B cell (primary cell): ENCODE measurements at places on chromosomes 16 and 17. TPM values are rescaled to one million over a fixed set of nuclear protein-coding genes. Genes with fewer than 3 reads are reported as not detected.

The SLC12A3 gene
- 4.9 and 5.3 TPM in 2 replicates for total RNA-seq

The SCARF1 gene
- total RNA-seq, result 3.4 and 3.7 TPM in 2 replicates

The ZG16 gene
- not detected in 2 replicates for total RNA-seq

The TBC1D3B gene
- 17.2 and 17.3 TPM in 2 replicates for total RNA-seq

The CACNA1H gene
- total RNA-seq, result 0.05 and 0.07 TPM in 2 replicates

The DOC2A gene
- total RNA-seq, result not detected in 2 replicates

GRCh38 chr17:77886387-77886728, 72.1 kb upstream of the TNRC6C start:
- DNase-seq, result peak; percentile 52
- H3K36me3 ChIP-seq, result no peaks in the 10 kb centered on the region
- peaks cover 60% of the 10 kb centered on the region for H3K4me1 ChIP-seq
- no peak overlapping the region for H3K27ac ChIP-seq

- H3K4me3 ChIP-seq, result no peak overlapping the region
- no peaks in the 10 kb centered on the region for H3K4me1 ChIP-seq
- peaks cover 13% of the 10 kb centered on the region for H3K27me3 ChIP-seq
- no peak overlapping the region for H3K27ac ChIP-seq
- H3K36me3 ChIP-seq, result no peaks in the 10 kb centered on the region
Measured at GRCh38 chr17:62800585-62800984, 7.5 kb downstream of the MARCHF10 start.

- no peak overlapping the region for H3K27ac ChIP-seq
- no peak for DNase-seq
- H3K27me3 ChIP-seq, result no peaks in the 10 kb centered on the region
Measured at GRCh38 chr17:74569020-74570003, 2.0 kb upstream of the CD300H start.

DNA sequence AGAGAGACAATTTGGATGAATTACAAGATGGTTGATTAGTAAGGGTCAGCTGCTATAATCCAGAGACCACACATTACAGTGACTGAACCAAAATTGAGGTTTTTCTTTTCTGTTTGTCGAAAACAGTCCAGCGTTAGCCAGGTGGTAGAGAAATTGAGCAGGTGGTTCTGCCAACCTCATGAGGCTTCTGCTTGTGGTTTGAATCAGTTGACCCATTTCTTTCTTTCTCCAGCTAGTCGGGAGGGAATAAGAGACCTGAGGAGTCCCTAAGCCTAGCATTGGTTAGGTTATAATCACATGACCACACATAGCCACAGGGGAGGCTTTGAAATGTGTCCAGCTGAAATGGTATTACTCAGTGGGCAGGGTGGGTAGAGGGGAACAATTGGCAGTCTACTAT, 504.6 kb downstream of the HS3ST4 start:
- H3K27me3 ChIP-seq, result no peaks in the 10 kb centered on the region
- DNase-seq, result no peak
- no peak overlapping the region for H3K27ac ChIP-seq
- H3K36me3 ChIP-seq, result no peaks in the 10 kb centered on the region

GRCh38 chr16:79573884-79574283, 26.7 kb downstream of the MAF start:
- no peak overlapping the region for H3K4me3 ChIP-seq
- no peak for DNase-seq
- H3K27me3 ChIP-seq, result no peaks in the 10 kb centered on the region
- H3K36me3 ChIP-seq, result no peaks in the 10 kb centered on the region

GRCh38 chr17:35752945-35753764, at the start of gene GAS2L2:
Gene GAS2L2 (minus strand): TSS chr17:35753239. CDS start chr17:35752850, 389 bp downstream.
- peaks cover 14% of the 10 kb centered on the region for H3K27me3 ChIP-seq
- H3K4me3 ChIP-seq, result no peak within 1 kb of the TSS
- no peaks in the 10 kb centered on the region for H3K36me3 ChIP-seq
- DNase-seq, result no peak
- H3K27ac ChIP-seq, result no peak within 1 kb of the TSS
- peaks cover 4% of the 10 kb centered on the region for H3K4me1 ChIP-seq

- peaks cover 32% of the 10 kb centered on the region for H3K4me1 ChIP-seq
- no peaks in the 10 kb centered on the region for H3K27me3 ChIP-seq
- no peak for DNase-seq
Measured at GRCh38 chr17:80769936-80770625, 221.6 kb upstream of the CHMP6 start.

DNA sequence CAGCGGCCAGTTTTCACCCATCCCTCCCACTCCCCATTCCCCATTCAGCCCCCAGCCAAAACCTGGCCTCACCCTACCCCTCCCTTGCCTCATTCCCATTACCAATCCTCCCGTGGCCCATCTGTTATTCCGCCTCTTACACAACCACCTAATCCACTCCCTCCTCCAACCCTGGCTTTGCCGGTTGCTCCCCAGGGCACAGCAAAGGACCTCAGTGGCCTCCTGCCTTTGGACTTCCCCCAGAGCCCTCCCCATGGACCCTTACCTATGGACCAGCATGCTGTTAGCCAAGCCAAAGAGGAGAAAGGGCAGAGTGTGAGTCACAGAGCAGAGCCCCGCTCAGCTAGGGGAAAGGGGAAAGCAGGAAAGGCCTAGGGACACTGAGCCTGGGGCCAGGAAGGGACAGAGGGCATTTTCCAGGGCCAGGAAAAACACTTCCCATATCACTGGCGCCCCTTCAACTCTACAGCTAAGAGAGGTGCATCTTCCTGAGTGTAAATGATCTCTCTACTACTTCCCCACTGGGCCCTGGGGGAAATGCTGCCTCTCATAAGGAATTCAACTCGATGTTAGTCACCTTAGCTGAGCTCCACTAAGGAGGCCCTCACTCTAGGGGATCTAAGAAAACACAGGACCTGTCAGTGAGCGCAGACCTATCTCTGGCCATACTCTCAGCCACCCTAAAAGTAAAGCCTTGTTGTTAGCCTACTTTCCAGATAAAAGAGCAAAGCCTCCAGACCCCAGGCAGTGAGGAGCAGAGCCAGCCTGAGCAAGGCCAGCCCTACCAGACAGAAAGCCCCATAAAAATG, 10.6 kb downstream of the PEMT start:
- H3K4me3 ChIP-seq, result no peak overlapping the region
- no peak for DNase-seq
- H3K4me1 ChIP-seq, result no peaks in the 10 kb centered on the region

DNA sequence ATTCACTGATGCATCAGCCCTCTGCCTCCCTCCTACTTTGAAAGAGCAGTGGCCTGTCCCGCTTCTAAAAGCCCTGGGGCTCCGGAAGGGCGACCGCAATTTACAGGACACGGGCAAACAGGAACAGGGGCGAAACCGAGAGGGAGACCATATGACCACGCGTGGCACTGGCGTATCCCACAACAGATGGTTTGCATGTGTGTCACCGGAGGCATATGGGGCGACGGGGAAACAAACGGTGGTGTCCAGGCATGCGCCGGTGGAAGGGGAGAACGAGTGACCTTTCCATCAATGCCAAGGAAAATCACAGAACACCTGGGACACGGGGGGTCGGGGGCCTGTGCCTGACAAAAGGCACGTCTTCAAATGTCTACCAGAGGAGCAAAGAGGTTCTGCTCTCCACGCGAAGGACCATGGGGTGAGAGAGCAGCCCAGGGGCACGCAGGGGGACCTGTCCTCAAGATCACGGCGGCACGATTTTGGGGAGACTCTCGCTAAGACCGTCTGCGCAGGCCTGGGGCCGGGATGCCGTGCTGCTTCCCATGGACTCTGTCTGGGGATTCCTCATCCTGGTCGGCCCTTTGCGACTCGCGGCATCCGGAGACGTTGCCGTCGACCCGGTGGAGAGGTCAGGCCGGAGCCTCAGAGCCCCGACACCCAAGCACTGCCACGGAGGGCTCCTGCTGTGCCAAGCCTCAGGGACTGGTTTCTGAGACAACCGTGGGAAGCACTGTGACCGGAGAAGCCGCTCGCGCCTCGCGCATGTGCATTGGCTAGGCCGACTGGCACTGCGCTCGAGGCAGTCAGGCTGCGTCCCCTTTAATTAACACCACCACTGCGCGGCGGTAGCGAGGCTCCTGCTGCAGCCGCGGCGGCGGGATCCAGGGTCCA, 12.8 kb upstream of the KCNJ18 start:
- H3K36me3 ChIP-seq, result no peaks in the 10 kb centered on the region
- H3K27me3 ChIP-seq, result no peaks in the 10 kb centered on the region
- H3K4me1 ChIP-seq, result no peaks in the 10 kb centered on the region
- no peak overlapping the region for H3K4me3 ChIP-seq
- H3K27ac ChIP-seq, result no peak overlapping the region

DNA sequence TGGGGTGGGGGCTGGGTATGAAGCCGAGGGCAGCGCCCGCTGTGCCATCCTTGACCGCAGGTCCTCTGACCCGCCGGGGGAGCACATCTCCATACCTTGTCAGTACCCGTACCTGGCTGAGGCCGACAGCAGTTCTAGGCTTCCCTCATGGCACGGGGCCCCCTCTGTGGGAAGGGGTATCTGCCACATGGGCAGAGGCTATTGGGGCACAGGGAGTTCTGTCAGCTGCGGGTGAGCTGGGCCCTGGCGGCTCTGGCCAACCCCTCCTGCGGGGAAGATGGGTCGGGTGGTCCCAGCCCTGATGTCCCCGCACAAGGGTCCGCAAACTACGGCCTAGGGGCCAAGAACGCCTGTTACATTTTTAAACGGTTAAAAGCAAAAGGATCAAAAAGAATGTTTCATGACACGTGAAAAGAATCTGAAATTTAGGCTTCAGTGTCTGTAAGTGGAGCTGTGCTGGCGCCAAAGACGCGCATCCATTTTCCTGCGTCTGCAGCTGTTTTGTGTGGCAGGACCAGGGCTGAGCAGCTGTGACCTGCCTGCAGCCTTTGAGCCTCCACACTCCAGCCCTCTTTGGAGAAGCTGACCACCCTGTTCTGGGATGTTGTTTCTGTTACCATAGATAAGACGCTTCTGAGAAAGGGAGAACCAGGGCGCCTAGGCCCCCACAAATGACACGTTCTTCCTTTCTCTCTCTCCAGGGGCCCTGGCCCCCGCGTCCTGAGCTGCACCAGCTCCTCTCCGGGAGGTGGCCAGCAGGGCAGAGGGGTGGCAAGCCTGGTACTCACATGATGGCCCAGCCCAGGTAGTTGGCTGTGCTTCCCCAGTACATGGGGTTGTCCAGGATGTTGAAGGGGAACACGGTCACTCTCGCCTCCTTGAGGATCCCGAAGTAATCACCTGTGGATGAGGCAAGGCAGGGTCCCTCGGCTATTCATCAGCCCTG, 12.7 kb upstream of the RASD1 start:
- no peak overlapping the region for H3K4me3 ChIP-seq
- no peaks in the 10 kb centered on the region for H3K27me3 ChIP-seq
- no peaks in the 10 kb centered on the region for H3K4me1 ChIP-seq
- no peak overlapping the region for H3K27ac ChIP-seq
- H3K36me3 ChIP-seq, result no peaks in the 10 kb centered on the region

- H3K4me3 ChIP-seq, result no peak overlapping the region
- H3K27ac ChIP-seq, result no peak overlapping the region
- H3K27me3 ChIP-seq, result no peaks in the 10 kb centered on the region
- DNase-seq, result no peak
- peaks cover 30% of the 10 kb centered on the region for H3K4me1 ChIP-seq
Measured at GRCh38 chr16:2910441-2910969, 1.2 kb upstream of the FLYWCH1 start.

DNA sequence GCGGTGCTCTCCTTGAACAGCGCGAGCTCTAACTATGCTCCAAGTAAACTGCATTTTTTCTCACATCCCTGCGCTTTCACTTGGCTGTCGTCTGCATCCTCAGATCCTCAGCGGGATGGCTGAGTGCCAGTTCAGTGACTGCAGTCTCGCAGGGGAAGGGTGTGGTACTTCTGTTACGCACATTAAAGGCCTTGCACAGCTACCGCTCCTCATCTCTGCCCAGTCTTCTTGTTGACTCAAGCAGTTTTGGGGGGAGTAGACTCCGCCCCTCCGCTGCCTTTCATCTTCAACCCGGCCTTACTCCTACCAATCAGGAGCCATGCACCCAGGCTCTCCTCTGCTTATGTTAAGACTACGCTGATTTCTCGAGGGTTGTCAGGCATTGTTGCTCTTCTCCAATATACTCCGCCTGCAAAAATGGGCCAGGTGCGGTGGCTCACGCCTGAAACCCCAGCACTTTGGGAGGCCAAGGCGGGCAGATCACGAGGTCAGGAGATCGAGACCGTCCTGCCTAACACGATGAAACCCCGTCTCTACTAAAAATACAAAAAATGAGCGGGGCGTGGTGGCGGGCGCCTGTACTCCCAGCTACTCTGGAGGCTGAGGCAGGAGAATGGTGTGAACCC, 10.0 kb downstream of the ATP5PD start:
- H3K36me3 ChIP-seq, result peaks cover 6% of the 10 kb centered on the region
- peaks cover 34% of the 10 kb centered on the region for H3K4me1 ChIP-seq
- no peak overlapping the region for H3K4me3 ChIP-seq
- no peaks in the 10 kb centered on the region for H3K27me3 ChIP-seq
- H3K27ac ChIP-seq, result no peak overlapping the region

GRCh38 chr16:20084624-20085226, 11.0 kb upstream of the GPR139 start:
- no peaks in the 10 kb centered on the region for H3K27me3 ChIP-seq
- no peaks in the 10 kb centered on the region for H3K36me3 ChIP-seq
- H3K4me1 ChIP-seq, result no peaks in the 10 kb centered on the region
- H3K27ac ChIP-seq, result no peak overlapping the region
- no peak overlapping the region for H3K4me3 ChIP-seq

DNA sequence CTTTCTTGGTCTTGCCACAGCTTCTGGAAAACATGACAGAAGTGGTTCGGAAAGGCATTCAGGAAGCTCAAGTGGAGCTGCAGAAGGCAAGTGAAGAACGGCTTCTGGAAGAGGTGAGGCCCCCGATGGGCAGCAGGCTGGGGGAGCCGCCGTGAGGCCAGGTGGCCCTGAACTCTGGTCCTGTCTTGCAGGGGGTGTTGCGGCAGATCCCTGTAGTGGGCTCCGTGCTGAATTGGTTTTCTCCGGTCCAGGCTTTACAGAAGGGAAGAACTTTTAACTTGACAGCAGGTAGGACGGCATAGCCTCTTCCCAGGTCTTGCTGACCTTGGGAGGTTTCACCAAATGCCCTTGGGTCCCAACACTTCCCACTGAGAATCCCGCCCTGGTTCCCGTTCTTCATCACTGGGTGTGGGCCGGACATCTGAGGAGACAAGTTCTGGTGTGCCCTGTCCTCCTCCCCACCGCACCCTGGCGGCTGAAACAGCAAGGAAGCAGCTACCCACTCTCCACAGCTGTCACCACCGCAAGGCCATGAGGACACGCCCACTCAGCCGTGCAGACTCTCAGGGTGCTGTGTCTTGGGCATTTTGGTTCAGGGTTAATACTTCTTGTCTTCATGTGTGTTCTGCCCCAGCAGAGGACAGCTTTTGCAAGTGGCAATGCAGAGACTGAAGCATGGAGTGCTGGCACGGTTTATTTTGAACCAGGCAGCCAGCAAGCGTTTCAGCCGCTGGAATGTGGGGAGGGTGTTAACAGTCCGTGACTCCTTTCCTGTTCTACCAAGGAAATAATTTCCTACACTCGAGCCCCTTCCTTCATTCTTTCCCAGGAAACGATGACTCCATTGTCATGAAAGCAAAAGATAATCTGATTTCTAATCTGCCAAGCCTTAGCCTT, 21.4 kb downstream of the NTAN1 start:
- H3K27ac ChIP-seq, result no peak overlapping the region
- no peaks in the 10 kb centered on the region for H3K27me3 ChIP-seq

DNA sequence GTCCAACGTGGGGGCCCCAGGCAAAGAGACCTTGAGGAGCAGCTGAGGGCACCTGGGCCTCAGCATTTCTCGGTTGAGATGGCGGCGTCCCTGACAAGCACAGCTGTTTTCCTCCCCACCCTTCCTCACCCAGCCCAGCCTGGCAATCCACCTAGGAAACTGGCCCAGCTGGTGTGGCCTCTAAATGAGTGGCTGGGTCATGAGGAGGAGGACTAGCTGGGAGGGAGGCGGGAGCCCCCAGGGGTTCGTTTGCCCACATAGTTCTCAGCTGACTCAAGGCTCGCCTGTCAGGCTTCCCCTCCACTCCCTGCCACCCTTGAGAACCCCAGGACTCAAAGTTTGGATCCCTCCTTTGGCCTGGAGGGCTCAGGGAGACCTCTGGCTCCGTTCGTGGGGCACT, 5.9 kb downstream of the RNF222 start:
- no peak for DNase-seq
- peaks cover 14% of the 10 kb centered on the region for H3K4me1 ChIP-seq
- no peaks in the 10 kb centered on the region for H3K36me3 ChIP-seq
- H3K27me3 ChIP-seq, result no peaks in the 10 kb centered on the region
